ENCODE measurements at places on chromosomes 11 and 22.
A peak's percentile ranks its signal among the peaks of the same experiment; 100 is the strongest.

- peak; percentile 90 for DNase-seq
Measured at GRCh38 chr11:64810271-64810890, at the start of gene MEN1. MEN1 (minus strand) TSS chr11:64810551; CDS start chr11:64810109, 442 bp downstream.

- peak; percentile 93 for DNase-seq
Measured at GRCh38 chr22:39308614-39309363, 10.6 kb downstream of the RPL3 start.

- peak; percentile 35 for DNase-seq
Measured at GRCh38 chr11:2991452-2992233, 486 bp downstream of the NAP1L4 start.

- peak; percentile 25 for DNase-seq
Measured at GRCh38 chr11:1832211-1832919, 2.4 kb upstream of the SYT8 start.

DNA sequence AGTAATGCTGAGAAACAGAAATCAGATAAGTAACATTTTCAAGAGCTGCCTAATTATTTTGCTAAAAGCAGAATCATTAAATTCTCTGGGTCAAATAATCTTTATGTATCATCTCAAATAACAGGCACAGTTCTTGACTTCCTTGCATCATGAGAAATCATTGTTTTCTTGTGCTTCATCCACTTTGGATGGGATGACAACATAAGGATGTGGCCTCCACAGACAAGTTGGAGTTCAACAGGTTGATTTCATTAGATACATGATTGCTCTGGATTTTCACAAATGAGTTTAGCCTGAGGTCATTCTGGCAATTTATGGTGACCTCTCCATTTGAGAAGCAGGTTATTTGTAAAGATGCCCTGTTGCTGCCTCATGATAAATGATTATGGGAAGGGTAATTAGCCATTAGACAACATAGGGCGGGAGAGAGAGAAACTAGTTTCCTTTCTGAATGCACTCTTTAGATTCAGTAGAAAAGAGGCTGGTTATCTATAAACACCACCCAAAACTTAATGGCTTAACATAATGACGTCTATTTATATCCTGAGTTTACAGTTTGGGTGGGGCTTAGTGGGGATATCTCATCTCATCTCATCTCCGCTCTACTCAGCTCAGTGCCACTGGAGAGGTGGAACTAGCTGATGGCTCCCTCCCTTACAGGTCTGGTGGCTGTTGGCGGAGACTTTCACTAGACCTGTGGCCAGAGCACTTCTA lies 35.0 kb upstream of the ADORA2A start:
- DNase-seq: no peak

- peak; percentile 55 for DNase-seq
Measured at GRCh38 chr22:38843201-38843656, 599 bp downstream of the NPTXR start.

GRCh38 chr11:19723572-19724342 lies 11.1 kb downstream of the NAV2 start:
- peak; percentile 77 for DNase-seq

GRCh38 chr11:88013508-88014065 lies 161.7 kb downstream of the RAB38 start:
- no peak for DNase-seq

DNA sequence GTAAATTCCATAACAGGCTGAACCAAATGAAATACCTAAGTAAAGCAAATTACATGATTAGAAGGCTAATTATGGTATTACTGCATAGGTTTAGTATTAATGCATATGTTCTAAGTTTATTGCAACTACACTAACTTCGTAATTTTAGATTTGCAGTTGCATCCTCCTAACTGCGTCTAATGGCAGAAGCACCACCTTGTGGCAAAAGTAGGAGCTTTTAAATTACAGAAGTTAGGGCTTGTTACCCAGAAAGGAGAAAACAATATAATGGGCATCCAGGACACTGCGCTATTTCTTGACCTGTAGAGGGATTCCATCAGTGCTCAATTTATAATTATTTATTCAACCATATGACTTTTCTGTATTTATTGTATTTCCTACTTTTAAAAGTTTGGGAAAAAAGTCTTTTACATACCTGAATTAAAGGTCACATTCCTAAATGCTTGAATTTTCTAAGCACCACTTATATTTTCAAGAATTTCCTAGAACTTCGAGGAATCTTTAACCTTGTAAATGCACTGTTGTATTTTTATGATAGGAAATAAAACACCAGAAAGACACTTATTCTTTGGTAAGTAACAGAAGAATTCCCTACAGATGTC lies 16.3 kb upstream of the GPR83 start:
- DNase-seq: peak; percentile 16

DNA sequence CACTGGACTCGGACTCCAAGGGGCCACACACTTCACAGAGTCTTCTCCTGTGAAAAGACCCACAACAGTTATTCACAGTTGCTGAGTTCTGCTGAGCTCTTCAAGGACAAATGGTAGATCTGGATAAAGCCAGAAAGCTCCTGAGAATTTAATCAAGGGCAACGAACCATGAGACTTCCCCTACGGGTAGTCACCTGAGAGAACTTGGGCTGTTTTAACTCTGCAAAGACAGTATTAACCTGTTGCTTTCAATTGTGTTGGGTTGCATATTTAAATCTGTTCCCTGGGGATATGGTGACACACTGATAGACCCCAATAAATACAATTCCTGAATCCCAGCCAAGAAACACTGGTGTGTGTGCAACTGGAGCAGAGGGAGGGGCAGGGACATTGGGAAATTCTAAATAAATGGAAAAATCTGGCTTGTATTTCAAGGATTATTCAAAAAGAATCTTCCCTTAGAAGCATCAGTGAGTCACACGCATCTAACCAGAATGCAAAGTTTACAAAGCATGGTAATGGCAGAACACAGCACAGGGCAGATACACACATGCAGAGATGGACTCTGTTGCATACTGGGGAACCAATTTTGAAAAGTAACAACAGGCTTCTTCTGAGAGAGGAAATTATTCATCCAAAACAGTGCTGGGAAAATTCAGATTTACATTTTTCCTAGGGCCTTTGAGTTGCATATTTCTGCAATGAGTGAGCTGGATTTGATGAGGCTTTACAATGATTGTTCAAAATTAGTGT lies 4.0 kb downstream of the KCNJ1 start:
- DNase-seq: peak; percentile 57

DNA sequence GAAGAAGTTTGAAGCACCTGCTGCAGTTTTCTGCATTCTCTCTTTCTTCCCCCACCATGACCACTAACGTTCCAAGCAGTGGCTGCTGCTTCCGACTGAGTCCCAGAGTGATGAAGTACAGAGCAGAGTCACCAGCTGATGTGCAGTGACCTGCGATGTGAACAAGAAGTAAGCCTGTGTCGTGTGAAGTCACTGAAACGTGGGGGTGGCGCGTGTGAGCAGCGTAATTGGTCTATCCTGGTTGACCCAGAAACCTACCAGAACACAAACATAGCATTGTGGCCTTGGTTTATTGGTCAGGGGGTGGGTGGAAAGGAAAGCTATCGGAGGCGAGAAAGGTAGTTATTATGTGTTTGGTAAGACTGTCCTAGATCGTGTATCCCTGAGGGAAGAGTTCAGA lies 3.5 kb downstream of the KRTAP5-7 start:
- no peak for DNase-seq

- no peak for DNase-seq
Measured at GRCh38 chr11:70313945-70314344, 43.5 kb downstream of the PPFIA1 start.

- DNase-seq: no peak
Measured at GRCh38 chr11:44980533-44981427, 30.1 kb upstream of the TP53I11 start.

DNA sequence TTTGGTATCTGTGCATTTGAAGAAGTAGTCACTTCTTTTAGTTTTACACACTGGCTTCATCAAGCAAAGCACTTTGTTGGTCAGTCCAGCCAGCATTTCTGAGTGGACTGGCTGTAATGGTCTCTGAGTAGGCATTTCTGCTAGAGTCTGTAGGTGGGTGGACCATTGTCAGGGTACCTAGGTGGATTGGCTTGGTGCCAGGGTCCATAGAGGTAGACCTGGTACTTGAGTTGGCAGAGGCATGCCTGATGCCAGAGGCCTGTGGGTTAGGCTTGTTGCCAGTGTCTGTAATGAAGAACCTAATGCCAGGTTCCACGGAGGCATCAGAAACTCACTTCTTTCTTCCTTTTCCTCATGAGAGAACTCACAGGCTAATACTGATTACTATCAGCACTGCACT lies 157.9 kb upstream of the C11orf87 start:
- DNase-seq: no peak

- DNase-seq: no peak
Measured at GRCh38 chr22:46462726-46463371, 74.6 kb downstream of the CELSR1 start.

DNA sequence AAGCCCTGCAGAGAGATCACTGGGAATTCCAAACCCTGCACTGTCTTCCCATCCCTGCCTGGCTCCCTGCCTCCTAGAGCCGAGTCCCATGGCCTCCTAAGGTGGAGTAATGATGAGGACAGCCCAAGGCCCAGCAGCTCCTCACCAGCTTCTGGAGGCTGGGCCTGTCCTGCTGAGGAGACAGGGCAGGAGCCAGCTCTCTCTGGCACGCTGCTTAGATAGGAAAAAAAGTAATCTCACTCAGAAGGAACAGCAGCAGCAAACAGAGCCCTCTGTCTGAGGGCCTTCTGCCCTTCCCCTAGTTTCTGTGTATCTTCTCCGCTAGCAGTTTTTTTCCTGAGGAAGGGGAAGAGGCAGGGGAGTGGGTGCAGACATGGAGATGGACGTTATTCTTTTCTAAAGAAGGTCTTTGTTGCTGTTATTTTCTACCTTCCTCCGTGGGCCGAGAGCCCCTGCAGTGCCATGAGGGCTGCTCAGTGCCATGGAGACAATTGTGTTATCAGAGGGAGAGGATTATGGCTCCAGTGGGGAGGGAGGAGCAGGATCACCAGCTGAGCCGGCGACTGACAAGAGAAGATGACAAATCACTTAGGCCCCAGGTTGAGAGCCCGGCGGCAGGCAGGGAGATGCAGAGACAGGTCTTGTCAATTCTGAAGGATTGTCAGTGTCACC lies 315.3 kb downstream of the BUD13 start:
- DNase-seq: no peak

DNA sequence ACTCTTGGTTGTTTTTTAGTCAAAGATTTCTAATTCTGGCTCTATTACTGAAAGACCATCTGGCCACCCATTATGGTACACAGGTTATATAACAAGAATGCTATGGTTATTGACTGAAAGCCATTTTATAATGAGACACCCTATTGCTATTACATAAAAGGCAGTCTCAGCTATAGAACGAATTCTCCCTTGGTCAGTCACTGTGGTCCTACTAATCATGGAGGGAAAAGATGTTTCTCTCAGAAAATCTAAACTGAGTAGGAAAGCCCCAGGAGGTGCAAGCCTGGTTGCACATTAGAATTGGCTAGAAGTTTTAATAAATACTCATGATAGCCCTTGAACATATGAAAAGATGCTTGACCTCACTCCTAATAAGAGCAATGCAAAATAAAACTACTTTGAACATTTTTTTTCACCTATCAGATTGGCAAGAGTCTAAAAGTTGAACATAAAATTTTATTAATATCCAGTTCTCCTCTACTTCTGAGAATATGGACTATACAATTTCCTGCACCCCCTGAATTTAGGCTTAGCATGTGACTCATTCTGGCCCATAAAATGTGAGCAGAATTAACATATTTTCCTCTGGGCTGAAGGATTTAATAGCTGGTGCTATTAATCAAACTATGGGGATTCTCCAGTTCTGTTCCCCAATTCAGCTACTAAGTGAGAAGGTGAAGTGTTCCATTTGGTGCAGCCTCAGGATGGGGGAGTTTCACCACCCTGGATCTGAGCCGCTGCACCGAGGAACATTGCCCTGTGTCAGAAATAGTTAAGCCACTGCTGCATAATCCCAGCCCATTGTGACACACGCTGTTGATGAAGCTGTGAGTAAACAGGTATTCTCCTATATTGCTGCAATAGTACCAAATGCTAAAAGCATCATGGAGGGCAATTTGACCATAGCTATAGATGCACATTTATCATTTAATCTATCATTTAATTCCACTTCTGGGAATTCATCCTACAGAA lies 11.5 kb upstream of the CRKL start:
- DNase-seq: no peak

- no peak for DNase-seq
Measured at GRCh38 chr22:41917375-41917902, 2.6 kb upstream of the SHISA8 start.

DNA sequence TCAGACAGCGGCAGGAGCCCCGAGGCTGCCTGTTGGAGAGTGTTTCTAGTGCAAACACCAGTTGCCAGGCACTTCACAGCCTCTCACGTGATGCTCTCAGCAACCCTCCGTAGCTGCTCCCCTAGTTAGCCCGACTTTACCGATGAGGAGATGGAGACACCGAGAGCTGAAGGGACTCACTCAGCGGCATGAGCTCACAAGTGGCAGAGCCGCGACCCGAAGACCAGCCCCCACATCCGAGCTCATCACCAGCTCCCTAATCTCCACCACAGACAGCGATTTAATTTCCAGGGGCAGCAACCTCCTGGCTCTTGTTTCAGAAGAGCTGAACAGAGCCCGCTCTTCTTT lies 28.7 kb upstream of the RTL6 start:
- DNase-seq: no peak

DNA sequence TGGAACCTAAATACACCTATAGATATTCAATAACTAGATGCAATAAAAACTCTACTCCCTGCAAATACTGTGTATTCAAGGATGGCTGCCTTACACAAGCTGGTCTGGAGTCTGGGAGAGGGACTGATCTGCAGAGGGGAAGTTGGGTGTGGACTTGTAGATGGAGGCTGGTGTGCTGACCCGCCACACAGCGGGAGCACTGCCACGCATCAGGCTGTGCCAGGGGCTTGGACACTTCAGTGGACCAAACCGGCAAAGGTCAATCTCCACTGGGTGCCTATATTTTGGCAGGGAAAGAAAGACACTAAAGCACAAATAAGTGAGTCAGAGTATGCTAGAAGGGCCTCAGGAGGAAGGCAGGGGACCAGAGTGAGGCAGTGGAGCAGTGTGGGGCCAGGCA lies 2.1 kb upstream of the SHANK3 start:
- DNase-seq: no peak

GRCh38 chr22:30212363-30212995 lies 34.1 kb downstream of the LIF start:
- DNase-seq: no peak

DNA sequence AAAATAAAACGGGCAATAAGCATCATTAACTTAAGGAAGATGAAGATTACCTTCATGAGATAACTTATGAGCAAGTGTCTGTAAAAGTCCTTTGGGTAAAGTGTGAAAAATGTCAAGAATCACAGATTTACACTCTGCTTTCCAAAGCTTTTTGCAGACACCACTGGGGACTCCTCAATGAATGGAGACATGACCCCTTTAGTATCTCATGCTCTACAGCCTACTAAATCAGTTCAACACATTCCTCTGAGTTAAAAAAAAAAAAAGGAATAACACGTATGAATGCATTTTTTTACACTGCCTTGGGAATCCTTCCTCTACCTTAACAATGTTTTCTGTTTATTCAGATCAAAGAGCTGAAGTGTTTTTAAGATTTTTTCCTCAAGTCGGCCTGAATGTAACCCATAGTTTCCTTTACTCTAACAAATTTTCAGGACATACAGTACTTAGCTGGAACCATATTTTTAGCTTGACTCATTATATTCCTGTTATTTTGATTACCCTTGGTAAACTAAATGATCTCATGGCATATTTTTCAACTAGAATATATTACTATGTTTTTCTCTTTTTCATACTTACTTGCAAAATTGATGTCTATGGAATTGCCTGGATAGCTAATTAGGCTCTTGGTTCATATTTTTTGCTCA lies 25.9 kb upstream of the RAB30 start:
- DNase-seq: no peak
